Mesothelial cell of epicardium (in vitro differentiated cells): ENCODE measurements at places on chromosomes 4 and X. TPM values are rescaled to one million over a fixed set of nuclear protein-coding genes. Genes with fewer than 3 reads are reported as not detected.

The RBPJ gene
- total RNA-seq = 83.5 to 87.0 TPM (median 86.1 TPM) in 3 replicates

DNA sequence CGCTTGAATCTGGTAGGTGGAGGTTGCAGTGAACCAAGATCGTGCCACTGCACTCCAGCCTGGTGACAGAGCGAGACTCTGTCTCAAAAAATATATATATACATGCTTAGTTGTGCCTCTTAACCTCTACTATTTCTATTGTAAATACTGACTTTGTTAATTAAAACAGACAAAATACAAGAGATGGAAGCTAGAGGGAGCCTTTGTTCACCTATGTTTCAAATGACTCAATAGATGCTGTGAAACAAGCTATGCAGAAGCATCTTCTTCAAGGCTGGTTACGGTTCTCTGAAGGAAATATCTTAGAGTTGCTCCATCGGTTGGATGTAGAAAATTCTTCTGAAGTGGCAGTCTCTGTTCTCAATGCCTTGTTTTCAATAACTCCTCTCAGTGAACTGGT, 6.2 kb downstream of the NCAPG start:
- peak overlapping the region; percentile 65 for H3K27ac ChIP-seq
- peaks cover 10% of the 10 kb centered on the region for H3K4me1 ChIP-seq
- DNase-seq = no peak
- peaks cover 2% of the 10 kb centered on the region for H3K36me3 ChIP-seq

GRCh38 chr4:40976343-40976742, 226.6 kb downstream of the NSUN7 start:
- H3K4me3 ChIP-seq = no peak overlapping the region
- H3K27me3 ChIP-seq = no peaks in the 10 kb centered on the region

The ADAMTS3 gene
- 9.2 to 11.0 TPM (median 10.7 TPM) in 3 replicates for total RNA-seq

DNA sequence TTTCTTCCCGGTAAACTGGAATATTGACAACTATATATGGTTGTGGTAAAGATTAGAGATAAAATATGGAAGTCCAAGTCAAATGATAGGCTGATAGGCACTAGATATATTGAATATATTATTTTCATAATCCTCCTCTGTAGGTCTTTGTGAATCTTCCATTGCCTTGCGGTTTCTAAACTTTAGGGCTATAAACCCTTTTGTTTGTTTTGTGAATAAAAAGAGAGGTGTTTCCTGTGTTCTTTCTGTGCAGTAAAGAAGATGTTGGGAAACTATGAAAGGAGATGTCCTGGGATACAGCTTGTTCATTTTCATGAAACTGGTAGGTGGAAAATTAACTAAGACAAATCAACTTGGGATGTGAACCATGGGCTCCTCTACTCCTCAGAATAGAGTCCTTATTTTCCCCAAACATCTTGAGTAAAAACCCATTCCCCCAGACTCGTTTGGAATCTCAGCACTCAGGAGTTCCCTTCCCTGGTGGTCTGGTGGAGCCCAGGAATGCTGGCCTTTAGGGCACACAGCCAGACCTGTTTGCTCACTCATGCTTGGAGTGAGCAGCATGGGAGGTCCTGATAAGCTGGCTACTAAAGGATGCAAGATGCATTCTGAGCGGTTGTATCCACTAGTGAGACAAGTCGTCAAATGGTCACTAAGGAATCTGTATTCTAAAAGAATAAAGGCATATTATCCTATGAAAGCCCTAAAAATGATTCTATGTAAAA, 22.2 kb downstream of the PRDM8 start:
- no peaks in the 10 kb centered on the region for H3K36me3 ChIP-seq
- H3K27me3 ChIP-seq = peaks cover 66% of the 10 kb centered on the region

- no peak overlapping the region for H3K27ac ChIP-seq
- DNase-seq = no peak
- no peak overlapping the region for H3K4me3 ChIP-seq
- H3K27me3 ChIP-seq = no peaks in the 10 kb centered on the region
- H3K36me3 ChIP-seq = peaks cover 9% of the 10 kb centered on the region
- H3K4me1 ChIP-seq = no peaks in the 10 kb centered on the region
Measured at GRCh38 chrX:19602866-19603622, 87.7 kb upstream of the MAP3K15 start.

DNA sequence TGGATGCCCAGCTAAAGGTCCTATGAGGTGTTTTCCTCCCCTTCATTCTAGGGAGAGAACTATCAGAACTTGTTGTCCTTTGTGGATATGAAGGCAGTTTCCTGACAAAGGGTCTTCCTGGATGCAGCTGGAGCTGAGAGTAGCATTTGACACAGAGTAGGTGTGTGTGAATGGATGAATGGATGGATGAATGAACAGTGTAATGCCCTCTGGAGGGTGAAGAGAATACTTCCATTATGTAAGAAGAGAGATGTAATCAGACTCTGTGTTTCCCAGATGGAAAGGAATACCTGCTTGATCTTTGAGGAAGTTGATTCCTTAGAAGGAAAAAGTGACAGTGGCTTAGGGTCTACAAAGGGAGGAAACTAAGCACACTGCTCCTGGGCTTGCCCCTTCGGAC, 55.4 kb upstream of the AADAT start:
- no peaks in the 10 kb centered on the region for H3K27me3 ChIP-seq
- no peak for DNase-seq
- no peaks in the 10 kb centered on the region for H3K36me3 ChIP-seq
- no peaks in the 10 kb centered on the region for H3K4me1 ChIP-seq
- H3K4me3 ChIP-seq = no peak overlapping the region
- H3K27ac ChIP-seq = no peak overlapping the region

DNA sequence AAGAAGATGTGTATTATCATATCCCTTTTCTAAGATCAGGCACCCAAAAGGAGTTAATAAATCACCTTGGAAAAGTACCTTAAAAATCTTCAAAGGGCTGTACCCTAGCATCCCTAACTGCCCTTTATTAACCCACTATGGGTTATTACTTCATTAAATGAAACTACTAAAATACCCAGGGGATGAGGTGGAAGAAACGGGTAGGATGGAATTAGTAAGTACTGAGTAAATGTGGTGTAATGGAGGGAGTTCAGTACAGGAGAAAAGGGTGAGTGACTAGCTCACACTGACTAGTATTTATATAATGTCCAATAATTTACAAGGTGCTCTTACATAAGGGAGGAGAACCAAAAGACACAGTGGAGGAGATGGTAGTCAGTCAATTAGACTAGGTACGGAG, 51.0 kb upstream of the RASGEF1B start:
- H3K27me3 ChIP-seq = peaks cover 4% of the 10 kb centered on the region
- DNase-seq = no peak
- no peak overlapping the region for H3K4me3 ChIP-seq
- H3K36me3 ChIP-seq = no peaks in the 10 kb centered on the region

The PRKX gene
- total RNA-seq = 57.3 to 59.3 TPM (median 58.8 TPM) in 3 replicates

DNA sequence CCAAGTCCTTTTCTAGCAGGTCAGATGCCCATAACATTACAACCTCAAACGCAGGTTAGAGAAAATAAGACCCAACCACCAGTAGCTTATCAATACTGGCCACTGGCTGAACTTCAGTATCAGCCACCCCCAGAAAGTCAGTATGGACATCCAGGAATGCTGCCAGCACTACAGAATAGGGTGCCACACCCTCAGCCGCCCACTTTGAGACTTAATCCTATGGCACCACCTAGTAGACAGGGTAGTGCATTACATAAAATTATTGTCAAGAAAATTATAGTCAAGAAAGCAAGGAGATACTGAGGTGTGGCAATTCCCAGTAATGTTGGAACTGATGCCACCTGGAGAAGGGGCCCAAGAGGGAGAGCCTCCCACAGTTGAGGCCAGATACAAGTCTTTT, 19.9 kb upstream of the TRIM61 start:
- H3K27ac ChIP-seq = no peak overlapping the region
- DNase-seq = no peak
- no peaks in the 10 kb centered on the region for H3K36me3 ChIP-seq
- no peak overlapping the region for H3K4me3 ChIP-seq
- H3K27me3 ChIP-seq = peaks cover 25% of the 10 kb centered on the region

DNA sequence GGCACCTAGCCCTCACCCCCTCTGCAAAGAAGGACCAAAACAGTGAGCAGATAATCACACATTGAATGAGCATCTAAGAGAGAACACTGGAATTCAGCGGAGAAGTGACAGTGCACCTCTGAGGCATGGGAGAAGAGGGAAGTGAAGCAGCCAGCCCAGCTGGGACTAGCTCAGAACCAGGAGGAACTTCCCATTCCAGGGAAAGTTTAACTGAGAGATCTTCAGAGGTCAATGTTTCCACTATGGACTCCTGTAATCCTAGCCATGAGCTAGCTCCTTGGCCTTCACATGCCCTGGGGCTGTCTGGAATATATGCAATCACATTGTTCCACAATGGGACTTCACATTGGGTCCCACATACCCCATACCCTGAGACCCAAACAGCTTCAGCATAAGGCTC, 24.4 kb downstream of the TLR6 start:
- H3K4me1 ChIP-seq = no peaks in the 10 kb centered on the region
- H3K27ac ChIP-seq = no peak overlapping the region
- peaks cover 2% of the 10 kb centered on the region for H3K36me3 ChIP-seq

The SHOX gene
- total RNA-seq = not detected in 3 replicates

The C4orf54 gene
- 0.02 to 0.04 TPM (median 0.04 TPM) in 3 replicates for total RNA-seq

DNA sequence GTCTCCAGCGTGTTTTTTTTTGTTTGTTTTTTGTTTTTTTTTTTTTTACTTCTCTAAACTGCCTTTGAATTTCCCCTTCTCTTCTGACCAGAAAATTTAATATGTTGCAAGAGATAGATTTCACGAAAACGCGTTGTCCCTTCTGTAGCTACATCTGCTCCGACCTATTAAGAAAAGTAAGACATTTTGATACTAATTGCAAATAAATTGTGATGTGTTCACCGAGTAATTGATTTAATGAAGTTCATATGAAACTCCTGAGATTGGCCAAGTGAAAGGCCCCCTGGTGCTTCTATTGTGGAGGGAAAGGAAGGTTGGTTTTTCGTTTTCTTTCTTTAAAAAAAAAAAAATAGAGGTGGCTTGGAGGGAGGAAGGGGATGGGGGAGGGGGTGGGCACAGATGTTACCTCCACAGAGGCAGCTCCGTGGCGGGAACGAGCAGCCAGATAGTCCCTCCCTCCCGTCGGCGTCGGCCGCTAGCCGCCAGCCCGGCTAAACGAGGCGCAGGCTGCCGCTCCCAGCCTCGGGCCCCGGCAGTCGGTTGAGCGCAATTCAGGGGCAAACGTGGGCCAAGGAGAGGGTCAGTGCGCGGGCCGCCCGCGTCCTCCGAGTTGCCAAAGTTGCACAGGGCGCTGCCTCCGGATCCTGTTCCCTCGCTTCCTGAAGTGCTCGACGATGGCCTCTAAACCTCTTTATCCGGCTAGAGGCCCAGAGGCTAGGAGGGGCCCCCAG, 139.1 kb upstream of the ZIC3 start:
- no peaks in the 10 kb centered on the region for H3K36me3 ChIP-seq
- H3K27me3 ChIP-seq = peaks cover 96% of the 10 kb centered on the region
- no peak for DNase-seq
- peaks cover 2% of the 10 kb centered on the region for H3K4me1 ChIP-seq

GRCh38 chr4:62407534-62407933, 1207.4 kb downstream of the ADGRL3 start:
- no peaks in the 10 kb centered on the region for H3K27me3 ChIP-seq
- H3K4me3 ChIP-seq = no peak overlapping the region
- H3K4me1 ChIP-seq = peaks cover 12% of the 10 kb centered on the region
- H3K27ac ChIP-seq = no peak overlapping the region
- no peak for DNase-seq
- H3K36me3 ChIP-seq = no peaks in the 10 kb centered on the region

DNA sequence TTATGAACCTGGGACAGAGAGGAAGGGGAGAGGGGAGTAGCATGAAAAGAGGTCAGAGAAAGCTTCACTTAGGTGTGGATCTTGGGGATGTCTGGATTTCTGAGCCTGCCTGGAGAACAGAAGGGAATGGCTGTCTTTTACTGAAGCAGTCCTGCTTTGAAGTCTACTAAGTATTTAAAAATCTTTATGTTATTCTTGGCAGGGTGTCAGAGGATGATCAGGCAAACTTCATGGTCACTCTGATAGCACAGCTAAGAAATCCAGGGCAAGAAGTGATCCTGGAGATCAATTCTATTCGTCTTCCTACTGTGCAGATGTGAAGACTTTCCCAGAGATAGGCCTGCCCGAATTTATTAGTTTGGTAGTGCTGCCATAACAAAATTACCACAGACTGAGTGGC, 464.4 kb upstream of the BOD1L1 start:
- no peak overlapping the region for H3K27ac ChIP-seq
- H3K4me3 ChIP-seq = no peak overlapping the region
- H3K4me1 ChIP-seq = no peaks in the 10 kb centered on the region
- DNase-seq = no peak

GRCh38 chr4:76718021-76718420, 179.9 kb downstream of the SOWAHB start:
- no peak for DNase-seq
- H3K4me1 ChIP-seq = peaks cover 30% of the 10 kb centered on the region
- peaks cover 19% of the 10 kb centered on the region for H3K36me3 ChIP-seq
- no peaks in the 10 kb centered on the region for H3K27me3 ChIP-seq
- H3K4me3 ChIP-seq = no peak overlapping the region
- H3K27ac ChIP-seq = peak overlapping the region; percentile 68

The NUP62CL gene
- 2.5 to 4.0 TPM (median 2.7 TPM) in 3 replicates for total RNA-seq

The ZNF827 gene
- total RNA-seq = 97.8 to 116 TPM (median 100 TPM) in 3 replicates

GRCh38 chr4:7760228-7760627, 179.4 kb downstream of the AFAP1 start:
- H3K4me3 ChIP-seq = no peak overlapping the region
- no peak overlapping the region for H3K27ac ChIP-seq
- no peak for DNase-seq

- H3K27ac ChIP-seq = no peak overlapping the region
- H3K27me3 ChIP-seq = peaks cover 27% of the 10 kb centered on the region
- H3K4me1 ChIP-seq = peaks cover 31% of the 10 kb centered on the region
- H3K36me3 ChIP-seq = no peaks in the 10 kb centered on the region
- H3K4me3 ChIP-seq = no peak overlapping the region
Measured at GRCh38 chrX:17544821-17545220, 169.8 kb downstream of the NHS start.

GRCh38 chr4:17060230-17060629, 161.8 kb upstream of the LDB2 start:
- no peaks in the 10 kb centered on the region for H3K27me3 ChIP-seq
- no peaks in the 10 kb centered on the region for H3K36me3 ChIP-seq
- DNase-seq = no peak
- H3K4me1 ChIP-seq = peaks cover 5% of the 10 kb centered on the region
- H3K4me3 ChIP-seq = no peak overlapping the region

The FAM9B gene
- not detected in 3 replicates for total RNA-seq

- H3K36me3 ChIP-seq = no peaks in the 10 kb centered on the region
- H3K4me1 ChIP-seq = peaks cover 18% of the 10 kb centered on the region
Measured at GRCh38 chrX:39008549-39008948, 207.3 kb downstream of the MID1IP1 start.

DNA sequence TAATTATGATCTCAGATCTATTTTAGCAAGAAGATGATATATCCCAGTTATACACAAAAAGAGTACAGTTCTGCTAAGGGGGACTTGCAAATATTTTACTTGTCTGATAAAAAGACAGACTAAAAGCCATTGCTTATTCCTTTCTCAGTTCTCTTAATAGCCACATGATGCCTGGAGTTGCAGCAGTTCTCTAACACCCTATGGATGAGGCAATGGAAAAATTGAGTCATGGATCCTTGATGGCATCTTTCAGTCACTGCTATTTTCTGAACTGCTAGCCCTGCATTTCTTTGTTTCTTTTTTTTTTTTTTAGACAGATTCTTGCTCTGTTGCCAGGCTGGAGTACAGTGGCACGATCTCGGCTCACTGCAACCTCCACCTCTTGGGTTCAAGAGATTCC, 1956.7 kb downstream of the C4orf33 start:
- no peak overlapping the region for H3K27ac ChIP-seq
- no peaks in the 10 kb centered on the region for H3K36me3 ChIP-seq
- no peaks in the 10 kb centered on the region for H3K27me3 ChIP-seq
- no peak overlapping the region for H3K4me3 ChIP-seq

- H3K27ac ChIP-seq = no peak overlapping the region
- peaks cover 37% of the 10 kb centered on the region for H3K4me1 ChIP-seq
- no peak for DNase-seq
- H3K27me3 ChIP-seq = no peaks in the 10 kb centered on the region
- no peak overlapping the region for H3K4me3 ChIP-seq
- no peaks in the 10 kb centered on the region for H3K36me3 ChIP-seq
Measured at GRCh38 chrX:110407910-110408545, 49.4 kb downstream of the RTL9 start.

The ITIH6 gene
- total RNA-seq = 0.25 TPM in 1 of 3 replicates, not detected in the others
